ENCODE measurements at places on chromosomes 5 and 9.

- DNase-seq, result no peak
Observed at GRCh38 chr5:18010053-18010452, 375.8 kb downstream of the TAF11L14 start.

DNA sequence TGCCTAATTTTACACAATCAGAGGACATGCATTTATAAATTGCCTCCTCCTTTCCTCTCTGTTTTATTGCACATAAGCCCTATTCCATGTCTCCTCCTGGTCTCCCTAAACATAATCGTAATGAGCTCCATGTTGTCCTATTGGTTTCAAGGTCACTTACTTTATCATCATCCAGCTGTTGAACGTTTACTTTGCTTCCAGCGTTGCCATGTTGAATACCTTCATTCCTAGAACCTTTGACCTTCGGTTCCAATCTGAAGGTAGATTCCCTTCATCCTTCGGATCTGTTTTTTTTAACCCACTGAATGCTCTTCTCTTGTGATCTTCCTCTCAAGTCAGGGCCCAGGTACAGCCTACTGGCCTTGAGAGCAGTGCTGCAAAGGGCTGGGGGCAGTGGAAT is 84.3 kb downstream of the PJA2 start:
- no peak for DNase-seq

DNA sequence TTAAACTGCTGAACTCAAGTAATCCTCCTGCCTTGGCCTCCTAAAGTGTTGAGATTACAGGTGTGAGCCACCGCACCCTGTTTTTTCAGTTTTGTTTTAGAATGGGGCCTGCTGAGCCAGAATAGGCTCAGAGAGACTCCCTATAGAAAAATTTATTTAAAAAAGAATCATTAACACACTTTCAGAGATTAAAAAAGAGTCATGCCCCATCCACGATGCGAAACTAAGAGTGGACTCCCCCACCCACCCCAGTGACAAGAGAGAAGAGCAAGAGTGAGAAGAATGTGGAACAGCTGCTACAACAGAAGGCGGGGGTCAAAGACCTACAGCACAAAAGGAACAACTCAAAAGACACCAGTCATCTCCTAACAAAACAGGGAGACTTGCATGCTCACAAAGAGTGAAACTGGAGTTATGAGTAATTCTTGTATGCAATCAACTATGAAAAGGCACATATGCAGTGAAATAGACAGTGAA is 47.2 kb downstream of the GLDC start:
- no peak for DNase-seq

GRCh38 chr5:136998854-136999357 is 500.2 kb downstream of the SPOCK1 start:
- no peak for DNase-seq
